ENCODE measurements at places on chromosomes 12 and 14.

DNA sequence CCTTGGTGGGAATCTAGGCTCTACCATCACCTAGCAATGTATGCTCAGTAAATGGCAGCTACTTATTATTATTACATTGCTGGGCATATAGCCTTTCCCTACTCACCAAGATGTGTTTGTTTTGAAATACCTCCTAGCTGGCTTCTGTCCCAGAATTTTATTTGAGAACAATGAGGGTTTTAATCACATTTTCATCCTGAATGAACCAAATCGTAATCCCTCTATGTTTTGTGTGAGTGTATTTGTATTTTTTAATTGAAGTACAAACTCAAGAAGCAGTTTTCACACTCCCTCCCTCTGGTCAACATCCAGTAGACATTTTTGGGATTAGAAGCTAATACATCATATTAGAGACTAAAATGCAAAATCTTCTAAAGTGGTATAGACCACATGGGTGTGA, 7.6 kb downstream of the SLC7A8 start:
- DNase-seq: peak; percentile 54

DNA sequence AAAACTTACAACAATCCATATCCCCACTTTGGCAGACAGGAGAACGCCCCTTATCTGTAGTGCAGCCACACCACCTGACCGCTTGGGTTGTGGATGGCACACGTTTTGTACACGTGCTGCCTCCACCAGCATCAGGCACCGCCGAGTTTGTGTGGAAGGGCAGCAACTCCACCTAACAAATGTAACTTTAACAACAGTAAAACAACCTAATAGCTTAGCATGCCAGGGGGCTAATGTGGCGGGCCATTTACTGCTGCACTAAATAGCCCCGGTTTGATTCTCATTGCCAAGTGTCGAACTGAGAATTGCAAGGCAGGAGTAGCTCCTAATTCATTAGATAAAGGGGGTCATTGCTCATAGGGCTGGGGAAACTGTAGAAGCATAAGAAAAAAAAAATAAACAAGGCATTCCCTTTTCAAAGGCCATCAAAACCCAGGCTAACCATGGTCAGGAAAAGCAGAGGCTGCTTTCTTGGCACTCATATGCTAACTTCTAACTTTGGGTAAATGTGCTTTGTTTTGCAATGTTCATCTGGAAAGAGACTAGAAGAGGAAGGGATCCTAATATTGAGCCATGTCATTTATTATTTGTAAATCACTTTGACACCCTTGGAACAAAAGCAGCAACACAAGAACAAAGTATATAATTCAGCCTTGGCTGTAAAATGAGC, 279.7 kb upstream of the SOX5 start:
- no peak for DNase-seq

DNA sequence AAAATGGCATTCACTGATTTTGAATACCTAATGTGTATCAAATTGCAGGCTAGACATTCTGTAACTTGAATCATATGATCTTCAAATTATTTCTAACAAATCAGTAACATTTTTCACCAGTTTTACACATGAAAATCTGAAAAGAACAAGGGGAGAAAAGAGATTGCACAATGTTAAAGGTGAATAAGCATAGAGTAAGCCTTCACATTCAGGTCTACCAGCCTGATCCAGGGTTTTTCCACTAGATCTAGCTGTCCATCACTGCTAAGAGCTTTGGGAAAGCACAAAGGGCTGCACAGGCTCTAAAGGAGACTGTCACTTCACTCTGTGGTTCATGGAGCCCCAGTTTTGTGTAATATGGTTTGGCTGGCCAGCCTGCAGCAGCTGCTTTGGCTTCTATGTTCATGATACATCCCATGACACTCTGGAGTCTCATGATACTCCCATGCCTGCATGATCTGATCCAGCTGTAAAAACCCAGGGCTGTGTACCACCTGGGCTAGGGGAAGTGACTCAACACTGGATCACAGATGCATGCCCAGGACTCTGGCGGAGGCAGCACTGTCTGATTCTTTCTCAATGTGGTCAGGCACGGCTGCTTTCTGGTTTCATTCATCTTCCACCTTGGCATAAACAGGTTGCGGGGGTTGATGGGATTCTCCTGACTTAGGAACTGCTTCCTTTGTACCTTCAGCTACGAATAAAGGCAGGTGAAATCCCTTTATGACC, 859.7 kb downstream of the GALC start:
- DNase-seq: no peak

DNA sequence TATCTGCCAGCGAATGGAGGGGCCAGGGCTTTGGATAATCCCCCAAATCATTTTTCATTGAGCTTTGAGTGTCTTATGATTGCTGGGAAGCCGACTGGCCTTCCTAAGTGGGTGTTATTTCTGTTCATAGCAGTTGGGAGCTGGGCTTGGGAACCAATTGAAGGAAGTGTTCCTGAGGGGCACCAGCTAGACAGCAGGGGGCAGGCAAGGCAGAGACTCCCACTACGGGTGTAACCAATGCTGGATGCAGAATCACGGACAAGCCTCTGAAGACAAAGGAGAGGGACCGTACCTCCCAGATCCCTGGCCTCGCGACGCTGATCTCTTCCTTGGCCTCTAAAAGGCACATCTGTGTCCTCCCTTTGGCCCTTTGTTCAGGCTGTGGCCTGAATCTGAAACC, 149.0 kb upstream of the PRMT8 start:
- DNase-seq: no peak

DNA sequence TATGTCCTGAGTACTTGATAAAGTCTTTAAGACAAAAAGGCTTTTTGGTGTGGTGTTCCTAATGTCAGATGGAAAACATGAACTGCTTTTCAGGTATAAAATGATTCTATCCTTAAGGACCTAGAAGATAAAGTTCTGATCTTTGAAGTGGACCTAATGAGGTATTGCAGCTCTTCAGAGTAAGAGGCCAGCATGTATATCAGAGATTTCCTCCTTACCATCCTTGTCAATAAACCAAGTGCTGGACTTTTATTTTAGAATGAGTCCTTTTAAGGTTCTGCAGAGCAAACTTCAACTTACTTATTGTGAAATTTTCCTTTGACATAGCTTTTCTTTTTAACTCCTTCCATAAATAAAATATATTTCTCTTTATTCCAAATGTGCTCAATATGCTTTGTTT, 50.1 kb downstream of the UNC79 start:
- DNase-seq: no peak

- no peak for DNase-seq
These were observed 59.1 kb upstream of the OTOGL start for GRCh38 chr12:80040075-80040738.
